ENCODE measurements at places on chromosomes 1 and 21.

- DNase-seq: no peak
Observed at GRCh38 chr1:3453891-3454810, at the start of gene ARHGEF16. ARHGEF16 (plus strand) TSS chr1:3454665; CDS start chr1:3463085, 8,420 bp downstream.

DNA sequence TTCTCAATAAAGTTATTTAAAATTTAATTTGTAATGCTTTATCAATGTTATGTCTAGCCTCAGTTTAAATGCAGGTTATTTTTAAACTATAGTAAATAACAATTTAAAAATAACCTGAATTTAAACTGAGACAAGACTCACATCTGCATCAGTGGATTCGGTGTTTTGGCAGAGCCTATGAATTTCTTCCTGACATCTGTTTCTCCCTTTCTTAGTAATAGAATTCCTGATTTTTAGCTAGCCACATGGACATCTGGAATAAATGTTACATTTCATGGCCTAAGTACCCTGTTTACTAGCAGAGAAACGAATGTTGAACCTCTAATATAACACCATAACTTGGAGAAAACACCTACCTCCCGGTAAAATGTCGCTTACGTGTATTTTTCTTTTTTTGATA is 1141.6 kb upstream of the ADGRL2 start:
- no peak for DNase-seq

DNA sequence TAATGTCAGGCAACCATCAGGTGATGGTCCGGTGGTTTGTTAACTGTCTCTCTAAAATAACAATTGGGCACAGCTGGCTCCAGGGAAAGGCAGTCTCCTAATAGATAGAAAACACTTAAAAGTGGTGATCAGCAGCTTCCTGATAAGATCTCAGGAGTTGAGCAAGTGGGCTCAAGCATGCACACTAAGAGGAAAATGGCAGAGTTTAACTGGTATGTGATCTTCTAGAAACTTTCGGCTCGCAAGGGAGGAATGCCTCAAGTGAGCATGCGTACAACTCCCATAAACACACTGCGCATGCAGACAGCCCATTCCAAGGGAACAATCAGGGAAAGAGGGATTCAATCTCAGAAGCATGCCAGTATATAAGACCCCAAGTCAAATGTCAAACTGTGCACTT is 52.2 kb upstream of the VTCN1 start:
- no peak for DNase-seq

- DNase-seq: no peak
Observed at GRCh38 chr1:7519181-7519860, 251.8 kb upstream of the VAMP3 start.

DNA sequence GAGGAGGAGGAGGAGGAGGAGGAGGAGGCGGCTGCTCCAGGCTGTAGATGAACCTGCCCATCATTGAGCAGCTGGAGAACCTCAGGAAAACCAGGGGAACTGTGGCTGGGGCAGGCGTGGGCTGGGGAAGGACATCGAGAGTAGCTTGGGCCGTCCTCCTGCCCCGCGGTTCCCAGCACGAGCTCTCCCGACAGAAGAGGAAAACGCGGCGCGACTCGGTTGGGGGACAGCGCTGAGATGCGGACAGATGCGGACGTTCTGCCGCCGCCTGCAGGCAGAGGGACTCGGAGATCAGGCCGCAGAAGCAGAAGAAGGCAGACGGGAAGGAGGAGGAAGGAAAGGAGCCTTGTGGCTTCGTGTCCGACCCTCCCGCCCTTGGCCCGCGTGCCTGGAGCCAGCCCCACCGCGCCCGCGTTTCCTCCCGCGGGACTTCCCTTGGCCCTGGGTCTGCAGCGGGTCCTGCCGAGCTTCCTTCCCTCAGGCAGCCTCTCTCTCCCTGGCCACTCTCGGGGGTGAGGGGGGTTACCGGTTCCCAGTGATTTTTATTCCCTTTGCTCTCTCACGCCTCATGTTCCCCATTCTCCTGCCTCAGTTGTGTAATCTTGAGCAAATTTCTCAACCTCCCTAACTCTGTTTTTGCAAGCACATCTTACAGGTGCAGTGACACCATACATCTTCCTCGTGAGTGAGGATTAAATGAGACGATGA is 1.7 kb upstream of the TNFRSF9 start:
- no peak for DNase-seq

- DNase-seq: peak; percentile 33
Observed at GRCh38 chr1:224205438-224205840, 22.4 kb downstream of the DEGS1 start.

DNA sequence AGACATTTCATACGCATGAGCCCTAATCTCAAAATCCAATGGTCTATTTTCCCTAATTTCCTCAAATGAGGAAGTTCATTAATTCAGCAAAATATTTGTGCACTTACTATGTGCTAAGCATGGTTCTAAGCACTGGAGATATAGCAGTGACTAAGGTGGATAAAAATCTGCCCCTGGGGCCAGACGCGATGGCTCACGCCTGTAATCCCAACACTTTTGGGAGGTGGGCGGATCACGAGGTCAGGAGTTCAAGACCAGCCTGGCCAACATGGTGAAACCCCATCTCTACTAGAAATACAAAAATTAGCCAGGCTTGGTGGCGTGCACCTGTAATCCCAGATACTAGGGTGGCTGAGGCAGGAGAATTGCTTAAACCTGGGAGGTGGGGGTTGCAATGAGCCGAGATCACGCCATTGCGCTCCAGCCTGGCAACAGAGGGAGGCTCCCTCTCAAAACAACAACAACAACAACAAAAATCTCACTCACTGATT is 4.3 kb upstream of the MIIP start:
- DNase-seq: no peak

DNA sequence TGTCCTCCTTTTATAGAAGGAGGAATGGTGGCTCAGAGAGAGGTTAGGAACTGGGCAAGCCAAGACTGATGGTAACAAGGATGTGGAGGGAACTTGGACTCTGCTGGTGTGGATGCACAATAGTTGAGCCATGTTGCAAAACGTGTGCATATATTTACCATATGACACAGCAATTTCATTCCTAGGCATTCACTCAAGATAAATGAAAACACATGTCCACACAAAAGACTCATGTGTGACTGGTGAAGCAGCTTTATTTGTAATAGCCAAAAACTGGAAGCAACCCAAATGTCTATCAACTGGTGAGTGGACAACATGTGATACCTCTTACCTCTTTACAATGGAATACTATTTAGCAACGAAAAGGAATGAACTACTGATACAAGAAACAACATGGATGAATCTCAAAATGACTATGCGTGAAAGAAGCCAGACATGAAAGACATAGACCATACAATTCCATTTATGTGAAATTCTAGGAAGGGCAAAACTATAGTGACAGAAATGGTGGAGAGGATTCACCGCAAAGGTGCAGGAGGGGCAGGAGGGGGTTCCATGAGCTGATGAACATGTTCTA is 36.2 kb downstream of the CAMK2N1 start:
- no peak for DNase-seq

GRCh38 chr1:86202552-86203340 is 46.2 kb upstream of the COL24A1 start:
- no peak for DNase-seq

DNA sequence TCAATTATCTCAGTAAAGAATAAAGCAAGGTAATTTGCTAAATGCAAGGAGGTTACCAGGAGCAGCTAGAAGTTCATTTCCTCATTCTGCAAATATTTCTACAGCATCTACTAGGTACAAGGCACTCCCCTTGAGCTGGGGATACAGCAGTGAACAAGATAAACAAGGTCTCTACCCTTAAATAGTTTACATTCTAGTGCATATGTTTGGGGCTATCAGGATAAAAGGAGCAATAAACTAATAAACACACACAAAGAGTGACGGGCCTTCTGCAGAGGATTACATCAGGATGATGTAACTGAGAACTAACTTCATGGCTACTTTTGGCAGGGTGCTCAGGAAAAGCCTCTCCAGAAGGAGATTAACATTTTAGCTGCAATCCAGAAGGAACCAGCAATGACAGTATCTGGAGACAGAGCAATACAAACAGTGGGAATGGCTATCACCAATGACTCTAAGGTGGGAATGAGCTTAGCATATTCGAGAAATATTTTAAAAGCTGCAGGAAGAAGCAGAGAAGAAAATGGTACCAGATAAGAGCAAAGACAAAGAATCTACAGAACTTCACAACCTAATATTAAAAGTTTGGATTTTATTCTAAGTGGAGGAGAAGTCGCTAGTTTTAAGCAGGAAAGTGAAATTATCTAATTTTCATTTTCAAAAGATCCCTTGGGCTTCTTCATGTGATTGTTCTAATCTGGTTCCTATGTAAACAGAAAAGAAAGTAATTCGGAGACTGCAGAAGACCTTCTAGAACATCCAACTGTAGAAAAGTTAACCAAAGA is 25.8 kb downstream of the TP53BP2 start:
- DNase-seq: no peak

DNA sequence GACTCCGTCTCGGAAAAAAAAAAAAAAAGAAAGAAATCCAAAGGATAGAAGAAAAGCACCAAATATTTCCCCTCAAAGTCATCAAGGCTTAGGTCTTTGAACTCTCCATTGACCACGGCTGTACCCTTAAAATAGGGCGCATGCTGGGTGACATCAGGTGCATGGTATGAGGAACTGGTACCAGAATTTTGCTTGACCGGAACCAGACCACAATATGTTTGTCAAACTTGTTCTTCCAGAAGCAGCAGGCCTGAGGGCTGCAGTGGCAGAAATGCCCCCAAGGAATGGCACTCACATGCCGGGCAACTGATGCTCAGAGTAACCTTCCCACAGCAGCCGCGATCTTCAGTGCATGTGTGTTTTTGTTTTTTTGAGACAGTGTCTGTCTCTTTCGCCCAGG is 21.0 kb downstream of the RCC1 start:
- no peak for DNase-seq

GRCh38 chr1:237910834-237911233 is 20.1 kb upstream of the ZP4 start:
- no peak for DNase-seq

DNA sequence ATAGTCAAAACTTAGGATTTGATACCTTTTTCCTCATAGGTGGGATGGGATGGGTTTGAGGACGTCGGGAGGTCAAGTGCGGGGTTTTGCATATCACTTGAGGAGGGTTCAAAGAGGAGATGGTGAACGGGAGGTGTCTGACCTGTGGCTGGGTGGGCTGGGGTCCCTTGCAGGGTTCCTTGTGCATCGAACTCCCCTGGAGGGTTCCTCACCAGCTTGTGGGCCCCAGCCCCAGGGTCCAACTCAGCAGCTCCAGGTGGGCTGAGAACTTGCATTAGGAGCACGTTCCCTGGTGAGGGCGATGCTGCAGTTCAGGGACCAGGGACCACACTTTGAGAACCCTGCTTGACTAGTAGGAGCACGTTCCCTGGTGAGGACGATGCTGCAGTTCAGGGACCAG is 23.2 kb downstream of the TRPM2 start:
- no peak for DNase-seq

DNA sequence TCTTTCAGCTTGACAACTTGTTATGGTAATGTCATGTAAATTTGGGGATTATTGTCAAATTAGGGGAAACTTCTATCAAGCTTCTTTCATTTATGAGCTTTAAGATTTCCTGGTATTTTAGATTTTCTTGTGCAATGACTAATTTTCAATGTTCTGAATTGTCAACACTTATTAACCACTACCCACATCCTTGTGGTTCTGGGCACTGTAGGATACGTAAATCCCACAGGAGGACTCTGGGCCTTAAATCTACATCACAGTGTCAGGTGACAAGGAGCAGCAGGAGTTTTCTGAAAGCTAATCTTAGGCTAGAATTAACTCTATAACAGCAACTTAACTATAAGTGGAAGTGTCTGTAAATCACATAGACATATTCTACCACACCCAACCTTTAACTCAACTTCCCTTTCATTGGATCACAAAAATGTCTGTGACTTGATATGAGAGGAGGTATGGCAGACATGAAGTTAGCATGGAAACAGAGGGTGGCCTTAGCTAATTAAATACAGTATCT is 397.7 kb downstream of the HLX start:
- DNase-seq: no peak

GRCh38 chr1:158901623-158902022 is 29.7 kb upstream of the PYHIN1 start:
- no peak for DNase-seq

GRCh38 chr1:65026235-65026634 is 59.9 kb upstream of the JAK1 start:
- no peak for DNase-seq

DNA sequence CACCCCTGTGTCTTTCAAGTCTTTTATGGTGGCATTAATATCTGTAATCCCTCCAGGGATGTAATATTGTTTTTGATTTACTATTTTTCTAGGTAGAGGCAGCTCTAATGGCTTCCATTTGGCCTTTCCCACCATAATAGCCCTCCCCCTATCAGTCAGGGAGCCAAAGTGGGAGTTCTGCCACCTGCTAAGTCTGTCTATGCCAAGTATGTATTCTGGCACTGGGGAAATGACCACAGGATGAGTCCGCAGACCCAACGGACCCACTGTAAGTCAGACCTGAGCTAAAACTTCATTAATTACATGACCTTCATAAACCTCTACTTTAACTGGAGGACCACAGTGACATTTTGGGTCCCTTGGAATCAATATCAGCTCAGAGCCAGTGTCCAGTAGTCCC is 77.1 kb downstream of the GBP6 start:
- DNase-seq: no peak

- DNase-seq: no peak
Observed at GRCh38 chr1:5658340-5659316, 333.6 kb downstream of the NPHP4 start.

DNA sequence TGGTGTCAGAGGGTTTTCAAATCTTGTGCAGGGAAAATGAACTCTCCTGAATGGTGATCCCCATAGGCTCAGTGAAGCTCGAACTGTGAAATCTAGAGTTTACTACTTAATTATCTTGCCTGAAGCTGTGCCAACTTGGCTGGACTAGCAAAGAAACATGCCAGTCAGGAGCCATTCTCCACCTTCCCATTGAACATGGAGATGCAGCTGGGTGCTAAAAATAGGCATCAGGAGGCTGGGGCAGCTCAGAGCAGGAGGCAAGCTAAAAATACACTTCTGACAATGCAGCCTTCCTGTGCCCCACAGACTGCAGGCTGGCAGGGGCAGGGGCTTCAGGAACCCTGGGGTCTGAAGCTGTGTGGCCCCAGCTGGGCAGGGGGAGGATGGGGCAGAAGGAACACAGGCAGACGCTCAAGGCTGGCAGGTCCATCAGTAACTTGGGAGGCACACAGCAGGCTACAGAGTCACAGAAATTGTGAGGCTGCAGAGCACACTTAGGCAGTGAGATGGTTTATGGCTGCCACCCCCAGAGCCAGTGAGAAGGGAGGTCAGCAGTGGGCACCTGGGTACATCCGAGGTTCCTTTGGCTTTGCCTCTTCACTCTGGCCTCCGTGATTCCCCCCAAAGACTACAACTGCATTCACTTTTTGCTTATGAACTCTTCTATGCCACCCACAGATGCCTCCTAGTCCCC is 155.4 kb upstream of the KCND3 start:
- DNase-seq: no peak

- DNase-seq: no peak
Observed at GRCh38 chr1:205067031-205067430, 17.2 kb downstream of the TMEM81 start.

- DNase-seq: no peak
Observed at GRCh38 chr1:30762152-30762929, 4.8 kb upstream of the LAPTM5 start.

DNA sequence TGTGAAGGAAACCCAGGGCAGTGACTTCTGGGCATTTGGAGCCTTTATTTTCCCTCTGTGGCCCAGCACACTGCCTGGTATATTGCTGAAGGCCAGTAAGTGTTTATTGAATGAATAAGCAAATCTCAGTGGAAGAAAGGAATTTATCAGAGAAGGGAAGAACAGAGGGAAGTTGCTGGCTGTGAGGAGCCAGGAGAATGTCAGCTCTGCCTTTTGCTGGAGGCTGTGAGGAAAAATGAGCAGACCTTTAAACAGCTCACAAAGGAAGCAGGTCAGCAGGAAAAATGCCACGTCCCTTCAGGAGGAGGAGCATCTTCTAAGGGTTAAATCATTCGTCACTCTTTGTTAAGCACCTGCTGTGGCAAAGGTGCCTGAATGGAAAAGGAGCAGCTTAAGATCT is 75.9 kb downstream of the GIPC2 start:
- no peak for DNase-seq
